ENCODE measurements at places on chromosomes 4 and X. TPM values are rescaled to one million over a fixed set of nuclear protein-coding genes. Genes with fewer than 3 reads are reported as not detected.
A peak's percentile ranks its signal among the peaks of the same experiment; 100 is the strongest.

GRCh38 chr4:168291242-168291641, 27.3 kb downstream of the DDX60 start:
- DNase-seq = no peak
- H3K27me3 ChIP-seq = no peaks in the 10 kb centered on the region
- no peak overlapping the region for H3K27ac ChIP-seq
- H3K4me1 ChIP-seq = no peaks in the 10 kb centered on the region
- H3K36me3 ChIP-seq = no peaks in the 10 kb centered on the region

DNA sequence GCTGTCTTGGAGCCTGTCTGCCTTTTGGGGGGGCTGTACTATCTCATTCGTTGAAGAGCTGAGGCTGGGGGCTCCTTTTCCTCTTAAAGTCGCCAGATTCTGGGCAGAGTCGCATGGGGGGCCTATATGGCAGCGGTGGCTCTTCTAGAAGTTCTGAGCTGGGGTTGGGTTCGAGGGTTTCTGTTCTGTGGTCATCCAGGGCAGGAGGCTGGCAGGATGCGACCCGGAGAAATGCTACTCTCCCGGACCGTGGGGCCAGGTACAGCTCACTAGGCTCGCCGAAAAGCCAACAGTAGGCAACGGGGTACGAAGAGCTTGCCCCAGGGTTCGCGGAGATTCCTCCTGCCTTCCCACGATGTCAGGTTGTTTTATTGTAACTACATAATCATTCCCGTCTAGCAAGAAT, 1.9 kb upstream of the CITED1 start:
- H3K4me3 ChIP-seq = peak overlapping the region; percentile 51
- peaks cover 2% of the 10 kb centered on the region for H3K4me1 ChIP-seq

DNA sequence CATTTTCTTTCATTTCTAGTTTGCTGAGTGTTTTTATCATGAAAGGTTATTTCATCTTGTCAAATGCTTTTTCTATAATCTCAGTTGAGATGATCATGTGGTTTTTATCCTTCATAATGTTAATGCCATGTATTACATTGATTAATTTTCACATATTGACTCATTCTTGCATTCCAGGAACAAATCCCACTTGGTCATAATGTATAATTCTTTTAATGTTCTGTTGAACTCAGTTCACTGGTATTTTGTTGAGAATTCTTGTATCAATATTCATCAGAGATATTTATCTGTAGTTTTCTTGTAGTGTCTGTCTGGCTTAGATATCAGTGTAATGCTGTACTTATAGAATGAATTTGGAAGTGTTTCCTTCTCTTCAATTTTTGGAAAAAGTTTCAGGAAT, 16.7 kb upstream of the LHFPL1 start:
- H3K4me3 ChIP-seq = no peak overlapping the region
- no peak for DNase-seq
- H3K36me3 ChIP-seq = no peaks in the 10 kb centered on the region

The TCEAL7 gene
- 0.20 TPM for total RNA-seq

The TRIM2 gene
- 41.4 TPM for total RNA-seq

The NOX1 gene
- total RNA-seq = not detected
